Stimulated activated CD8-positive, alpha-beta memory T cell treated with anti-CD3 and anti-CD28 coated beads, Interleukin-15, amount 100 ng/mL, for 48 hours (primary cell): ENCODE measurements at places on chromosomes 1 and 21.

GRCh38 chr1:202964791-202965410 is 2.2 kb downstream of the CYB5R1 start:
- no peak for DNase-seq

GRCh38 chr1:178358456-178358855 is 138.3 kb downstream of the CLEC20A start:
- DNase-seq = no peak

- no peak for DNase-seq
Measured at GRCh38 chr1:18037651-18038050, 69.9 kb upstream of the IGSF21 start.

GRCh38 chr1:240691909-240692705 is 80.2 kb upstream of the GREM2 start:
- DNase-seq = no peak

GRCh38 chr1:182415789-182416188 is 15.3 kb upstream of the TEDDM1 start:
- DNase-seq = no peak

- no peak for DNase-seq
Measured at GRCh38 chr21:25552856-25553255, 54.4 kb downstream of the MRPL39 start.

DNA sequence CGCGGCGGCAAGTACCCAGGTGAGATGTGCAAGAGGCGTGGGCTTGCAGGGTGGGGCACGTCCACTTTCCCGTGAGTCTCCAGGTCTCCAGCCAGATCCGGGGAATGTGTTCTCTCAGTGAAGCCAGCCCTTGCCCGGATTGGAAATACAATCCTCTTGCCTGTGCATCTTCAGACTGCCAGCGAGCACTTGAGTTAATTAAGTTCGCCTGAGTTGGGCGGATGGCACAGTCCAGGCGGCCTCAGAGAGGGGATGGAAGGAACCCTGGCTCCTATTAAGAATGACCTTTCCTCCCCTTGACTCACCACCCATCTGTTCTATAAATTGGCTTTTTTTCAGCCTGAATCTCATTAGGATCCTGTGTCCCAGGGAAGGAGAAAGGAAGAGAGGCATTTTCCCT is 33.3 kb upstream of the CNTN2 start:
- no peak for DNase-seq

- no peak for DNase-seq
Measured at GRCh38 chr1:29487291-29487690, 251.0 kb downstream of the PTPRU start.

GRCh38 chr1:153540394-153541361 is at the start of gene S100A5:
Gene S100A5, minus strand, starts transcription at chr1:153540934. Its CDS starts 743 bp downstream, at chr1:153540191.
- no peak for DNase-seq

GRCh38 chr1:230186003-230186863 is 119.2 kb downstream of the GALNT2 start:
- no peak for DNase-seq

DNA sequence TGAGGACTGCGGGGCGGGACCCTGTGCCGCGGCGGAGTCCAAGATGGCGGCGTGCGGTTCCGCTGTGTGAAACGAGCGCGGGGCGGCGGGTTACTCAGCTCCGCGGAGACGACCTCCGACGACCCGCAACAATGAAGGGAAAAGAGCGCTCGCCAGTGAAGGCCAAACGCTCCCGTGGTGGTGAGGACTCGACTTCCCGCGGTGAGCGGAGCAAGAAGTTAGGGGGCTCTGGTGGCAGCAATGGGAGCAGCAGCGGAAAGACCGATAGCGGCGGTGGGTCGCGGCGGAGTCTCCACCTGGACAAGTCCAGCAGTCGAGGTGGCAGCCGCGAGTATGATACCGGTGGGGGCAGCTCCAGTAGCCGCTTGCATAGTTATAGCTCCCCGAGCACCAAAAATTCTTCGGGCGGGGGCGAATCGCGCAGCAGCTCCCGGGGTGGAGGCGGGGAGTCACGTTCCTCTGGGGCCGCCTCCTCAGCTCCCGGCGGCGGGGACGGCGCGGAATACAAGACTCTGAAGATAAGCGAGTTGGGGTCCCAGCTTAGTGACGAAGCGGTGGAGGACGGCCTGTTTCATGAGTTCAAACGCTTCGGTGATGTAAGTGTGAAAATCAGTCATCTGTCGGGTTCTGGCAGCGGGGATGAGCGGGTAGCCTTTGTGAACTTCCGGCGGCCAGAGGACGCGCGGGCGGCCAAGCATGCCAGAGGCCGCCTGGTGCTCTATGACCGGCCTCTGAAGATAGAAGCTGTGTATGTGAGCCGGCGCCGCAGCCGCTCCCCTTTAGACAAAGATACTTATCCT is 430 bp downstream of the RBM15 start:
- DNase-seq = peak; percentile 40

GRCh38 chr21:44418108-44418875 is 37.0 kb upstream of the LRRC3 start:
- no peak for DNase-seq

- DNase-seq = peak; percentile 17
Measured at GRCh38 chr1:230568008-230568407, 74.3 kb upstream of the COG2 start.

DNA sequence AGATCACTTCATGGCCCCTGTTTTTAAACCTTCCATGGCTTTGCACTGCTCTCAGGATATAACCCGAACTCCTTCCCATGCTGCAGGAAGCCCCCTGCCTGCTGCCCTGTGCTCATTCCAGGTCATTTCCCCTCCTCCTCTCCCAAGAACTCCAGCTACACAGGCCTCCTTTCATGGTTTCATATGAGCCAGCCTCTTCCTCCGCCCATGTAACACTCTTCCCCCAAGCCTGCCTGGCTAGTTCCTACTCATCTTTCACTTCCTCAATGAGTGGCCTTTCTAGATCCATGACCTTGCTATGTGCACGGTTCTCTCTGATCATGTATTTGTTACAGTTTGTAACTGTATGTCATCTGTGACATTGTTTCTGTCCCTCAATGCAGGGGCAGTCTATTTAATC is 3.1 kb upstream of the NCF2 start:
- DNase-seq = no peak

GRCh38 chr1:13605159-13605558 is 21.5 kb downstream of the PDPN start:
- no peak for DNase-seq

DNA sequence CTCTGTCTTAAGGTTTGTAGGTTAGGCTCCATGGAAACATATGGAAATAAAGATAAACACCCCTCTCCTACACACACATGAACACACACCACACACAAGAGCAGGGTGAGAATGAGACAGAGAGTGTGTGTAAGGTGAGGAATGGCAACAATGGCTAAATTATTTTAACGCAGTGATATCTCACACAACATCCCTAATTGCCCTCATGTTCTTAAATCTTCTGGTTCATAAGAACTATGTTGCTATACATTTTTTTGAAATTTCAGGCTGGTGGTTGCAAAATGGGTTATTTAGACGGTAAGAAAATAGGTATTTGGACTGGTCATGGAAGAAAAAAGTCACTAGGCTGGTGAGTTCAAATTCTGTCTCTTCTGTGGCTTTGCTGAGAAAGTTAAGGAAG is 316.7 kb upstream of the ESRRG start:
- DNase-seq = no peak

- DNase-seq = no peak
Measured at GRCh38 chr1:4366091-4366490, 288.3 kb upstream of the AJAP1 start.

- no peak for DNase-seq
Measured at GRCh38 chr1:201628490-201628889, 89.6 kb downstream of the NAV1 start.

DNA sequence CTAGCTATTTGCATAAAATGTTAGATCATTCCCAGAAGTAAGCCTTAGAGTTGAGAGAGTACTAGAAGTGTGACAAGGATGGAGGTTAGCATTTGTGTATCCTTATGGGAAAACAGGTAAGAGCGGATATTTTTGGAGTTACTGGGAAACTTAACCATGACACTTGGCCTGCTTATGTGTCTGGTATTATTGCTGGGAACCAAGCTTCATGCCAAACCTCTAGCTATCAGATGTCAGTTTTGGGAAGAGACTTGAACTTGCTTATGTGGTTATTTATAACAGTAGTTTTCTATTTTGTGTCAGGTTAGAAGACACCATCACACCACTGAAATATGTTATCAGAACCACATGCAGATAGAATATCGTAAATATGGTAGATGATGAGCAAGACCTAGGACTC is 230.3 kb upstream of the SGIP1 start:
- no peak for DNase-seq

DNA sequence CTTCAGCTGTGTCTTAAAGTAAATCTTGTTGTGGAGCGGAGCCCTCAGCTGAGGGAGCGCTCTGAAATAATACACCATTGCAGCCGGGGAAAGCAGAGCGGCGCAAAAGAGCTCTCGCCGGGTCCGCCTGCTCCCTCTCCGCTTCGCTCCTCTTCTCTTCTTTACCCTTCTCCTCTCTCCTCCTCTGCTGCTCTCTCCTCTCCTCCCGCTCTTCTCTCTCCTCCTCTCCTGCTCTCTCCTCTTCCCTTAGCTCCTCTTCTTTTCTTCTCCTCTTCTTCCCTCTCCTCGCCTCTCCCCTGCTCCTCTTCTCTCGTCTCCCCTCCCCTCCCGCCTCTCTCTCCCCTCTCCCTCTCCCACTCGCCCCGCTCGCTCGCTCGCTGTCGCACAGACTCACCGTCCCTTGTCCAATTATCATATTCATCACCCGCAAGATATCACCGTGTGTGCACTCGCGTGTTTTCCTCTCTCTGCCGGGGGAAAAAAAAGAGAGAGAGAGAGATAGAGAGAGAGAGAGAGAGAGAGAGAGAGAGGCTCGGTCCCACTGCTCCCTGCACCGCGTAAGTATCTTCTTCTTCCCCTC is at the start of gene PROX1:
Gene PROX1 (plus strand): TSS at position 47 of the 580 bp plus-strand sequence. CDS start 8,563 bp downstream, outside the sequence.
- no peak for DNase-seq

GRCh38 chr1:64337475-64337874 is 132.5 kb upstream of the CACHD1 start:
- no peak for DNase-seq

- DNase-seq = no peak
Measured at GRCh38 chr1:48251821-48252220, 29.3 kb downstream of the SLC5A9 start.

DNA sequence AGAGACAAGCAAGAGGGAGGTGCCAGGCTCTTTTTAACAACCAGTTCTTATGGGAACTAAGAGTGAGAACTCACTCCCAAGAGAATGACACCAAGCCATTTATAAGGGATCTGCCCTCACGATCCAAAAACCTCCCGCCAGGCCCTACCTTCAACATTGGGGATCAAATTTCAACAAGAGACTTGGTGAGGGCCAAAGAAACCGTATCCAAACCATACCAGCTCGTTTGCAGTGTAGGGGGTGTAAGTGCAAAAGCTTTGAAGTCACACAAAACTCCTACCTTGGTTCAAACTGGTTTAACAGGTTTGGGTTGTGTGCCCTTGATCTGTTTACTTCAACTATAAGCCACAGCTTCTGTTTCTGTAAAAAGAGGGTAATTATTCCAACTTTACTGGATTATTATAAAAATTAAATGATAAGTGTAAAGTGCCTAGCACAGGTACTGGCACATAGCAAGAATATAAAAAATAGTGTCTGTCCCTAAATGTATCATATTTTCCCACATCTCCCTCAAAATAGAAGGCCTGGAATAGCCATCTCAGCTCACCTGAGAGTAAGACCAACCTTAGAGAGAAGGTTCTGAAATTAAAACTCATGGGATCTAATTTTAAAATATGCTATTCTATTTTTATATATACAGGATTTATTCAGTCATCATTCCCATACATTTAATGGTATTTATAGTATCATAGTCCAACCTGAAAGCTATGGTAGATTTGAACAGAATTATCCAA is 7.0 kb upstream of the USP25 start:
- no peak for DNase-seq

DNA sequence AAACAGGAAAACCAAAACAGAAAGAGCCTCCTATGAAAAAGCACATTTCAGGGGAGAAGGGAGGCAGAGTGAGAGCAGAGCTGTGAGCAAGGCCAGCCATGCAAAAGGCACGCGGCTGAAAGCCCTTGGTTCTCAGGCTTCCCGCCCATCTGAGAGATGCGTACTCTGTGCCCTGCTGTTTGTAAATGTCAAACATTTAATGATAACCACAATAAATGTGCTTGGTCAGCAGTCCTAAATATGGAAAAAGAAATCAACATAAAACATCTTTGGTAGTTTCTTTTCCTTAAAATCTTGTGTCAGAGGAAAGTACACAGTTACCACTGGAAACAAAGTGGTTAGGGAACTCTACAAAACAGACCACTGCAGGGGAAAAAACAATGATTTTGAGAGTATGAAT is 283.1 kb downstream of the DSCAM start:
- no peak for DNase-seq

DNA sequence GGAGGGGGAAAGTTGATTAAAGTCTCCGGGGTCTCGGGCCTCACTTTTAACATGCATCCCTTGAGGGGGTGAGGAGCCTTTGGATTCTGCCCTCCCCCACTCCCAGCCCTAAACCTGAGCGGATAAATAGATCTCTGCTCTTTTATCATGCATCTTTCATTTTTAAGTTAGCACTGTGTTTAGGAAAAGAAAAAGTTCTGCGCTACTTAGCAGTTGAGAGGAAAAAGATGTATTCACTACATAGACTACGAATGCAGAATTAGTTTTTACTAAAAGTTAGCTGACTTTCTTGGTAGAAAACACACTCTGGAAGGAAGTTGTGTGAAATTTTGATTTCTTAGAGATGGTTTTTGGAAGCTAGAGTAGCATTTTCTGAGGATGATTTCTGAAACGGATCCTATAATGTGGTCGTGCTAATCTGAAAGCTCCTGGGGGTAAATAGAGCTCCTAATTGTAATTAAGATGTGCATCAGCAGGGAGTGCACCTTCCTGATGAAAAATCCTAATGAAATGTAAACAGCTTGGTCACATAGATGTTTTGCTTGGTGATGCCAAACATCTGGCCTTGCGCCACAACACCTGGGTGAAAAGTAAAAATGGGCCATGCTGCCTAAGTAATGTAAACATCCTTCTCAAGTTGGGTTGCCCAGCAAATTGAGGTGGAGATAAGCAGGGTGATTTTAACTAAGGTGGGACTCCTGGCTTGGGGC is 1.8 kb downstream of the ROR1 start:
- no peak for DNase-seq

GRCh38 chr1:26346274-26347033 is 7.5 kb downstream of the CRYBG2 start:
- no peak for DNase-seq

DNA sequence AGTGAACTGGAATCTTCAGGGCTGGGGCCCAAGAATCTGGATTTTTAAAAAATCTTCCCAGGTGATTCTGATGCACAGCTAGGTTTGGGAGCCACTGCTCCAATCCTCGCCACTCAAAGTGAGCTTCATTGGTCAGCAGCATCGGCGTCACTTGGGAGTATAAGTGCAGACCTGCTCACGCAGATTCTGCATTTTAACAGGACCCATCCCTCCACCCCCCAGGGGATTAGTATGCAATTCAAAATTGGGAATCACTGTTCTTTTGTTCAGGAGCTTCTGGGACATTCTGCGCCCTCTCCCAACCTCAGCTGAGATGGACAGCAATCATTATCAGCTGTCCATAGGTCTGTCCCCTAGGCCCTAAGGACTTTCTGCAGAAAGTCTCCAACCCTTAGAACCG is 53.5 kb downstream of the LGR6 start:
- DNase-seq = no peak
